ENCODE measurements at places on chromosomes 2 and 18.

DNA sequence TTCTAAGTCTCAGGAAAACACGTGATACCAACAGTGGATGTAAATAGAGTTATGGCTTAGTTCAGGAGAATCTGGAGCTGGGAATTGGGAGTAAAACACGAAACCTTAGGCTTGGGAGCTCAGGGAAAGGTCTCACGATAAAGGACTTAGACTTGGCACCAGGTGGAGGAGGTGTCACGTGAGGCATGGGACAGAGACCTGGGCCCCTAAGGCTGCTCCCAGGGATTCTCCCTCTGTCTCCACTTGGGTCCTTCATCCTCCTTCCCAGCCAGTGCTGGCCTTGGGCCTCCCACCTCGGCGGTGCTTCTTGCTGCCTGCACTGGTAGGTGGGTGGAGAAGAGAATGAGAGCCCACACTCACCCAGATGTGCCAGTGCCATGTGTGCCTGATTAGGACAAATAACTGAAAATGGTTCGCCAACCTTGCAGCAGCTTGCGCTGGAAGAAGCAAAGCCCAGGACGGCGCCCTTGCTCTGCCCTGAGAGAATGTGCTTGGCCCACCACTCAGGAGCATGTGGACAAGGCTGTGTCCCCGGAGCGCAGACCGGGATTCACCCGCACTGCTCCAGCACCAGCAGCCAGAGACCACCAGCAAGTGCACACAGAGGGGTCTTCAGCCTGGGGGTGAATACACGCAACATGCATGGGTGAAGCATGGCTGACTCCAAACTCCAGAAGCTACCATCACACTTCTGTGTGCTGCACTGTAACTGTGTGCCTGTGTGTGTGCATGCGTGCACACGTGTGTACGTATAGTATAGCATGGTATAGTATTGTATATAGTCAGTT, 48.1 kb downstream of the PSMG2 start:
- DNase-seq, result no peak

GRCh38 chr2:203914546-203915182, 21.9 kb upstream of the ICOS start:
- no peak for DNase-seq

DNA sequence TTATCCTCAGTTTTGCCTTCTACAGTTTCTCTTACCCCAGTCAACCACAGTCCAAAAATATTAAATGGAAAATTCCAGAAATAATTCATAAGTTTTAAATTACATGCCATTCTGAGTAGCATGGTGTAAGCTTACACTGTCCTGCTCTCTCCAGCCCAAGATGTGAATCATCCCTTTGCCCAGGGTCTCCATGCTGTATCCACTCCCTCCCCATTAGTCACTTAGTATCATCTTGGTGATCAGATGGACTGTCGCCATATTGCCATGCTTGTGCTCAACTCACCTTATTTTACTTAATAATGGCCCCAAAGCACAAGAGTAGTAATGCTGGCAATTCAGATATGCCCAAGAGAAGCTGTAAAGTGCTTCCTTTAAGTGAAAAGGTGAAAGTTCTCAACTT, 18.5 kb upstream of the CCNT2 start:
- no peak for DNase-seq

DNA sequence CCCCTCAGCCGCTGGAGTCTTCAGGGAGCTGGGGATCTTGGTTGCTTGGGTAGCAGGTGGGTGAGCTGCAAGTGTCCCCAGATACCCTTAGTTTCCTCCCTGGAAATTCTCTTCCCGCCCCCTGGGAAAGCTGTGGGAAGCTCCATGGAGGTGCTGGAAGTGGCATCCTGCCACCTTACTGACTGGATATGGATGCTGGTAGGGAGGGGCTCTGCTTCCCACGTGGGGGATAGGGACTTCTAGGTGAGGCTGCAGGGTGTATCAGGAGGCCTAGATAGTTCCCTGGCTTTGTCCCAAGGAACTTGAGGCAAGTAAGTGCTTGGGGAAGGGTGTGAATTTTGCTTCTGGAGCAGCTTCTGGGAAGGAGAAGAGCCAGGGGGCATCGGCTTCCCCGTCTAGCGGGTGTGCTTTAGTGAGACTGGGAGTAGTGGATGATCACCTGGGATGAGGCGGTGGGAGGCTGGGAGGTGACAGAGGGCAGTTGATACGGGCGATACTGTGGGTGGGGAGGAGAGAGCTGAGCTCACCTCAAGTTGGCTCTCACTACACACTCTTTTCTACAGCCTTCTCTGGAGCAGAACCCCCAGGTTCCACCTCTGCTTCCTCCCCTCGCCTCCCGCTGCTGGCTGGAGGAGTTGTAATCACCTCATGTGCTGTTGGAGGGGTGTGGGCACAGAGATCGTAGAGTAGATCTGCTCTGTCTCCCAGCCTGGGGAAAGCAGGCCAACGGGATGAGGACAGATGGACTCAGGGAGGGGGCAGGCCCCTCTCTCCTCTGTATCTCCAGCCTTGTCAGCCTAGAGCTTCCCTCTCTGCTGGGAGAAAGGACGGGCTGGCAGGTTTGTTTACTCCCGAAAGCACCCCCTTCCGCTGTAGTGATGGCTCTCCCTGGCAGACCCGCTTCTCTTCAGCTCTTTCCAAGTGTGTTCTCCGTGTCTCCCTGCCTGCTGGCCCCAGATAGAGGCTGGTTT, 19.8 kb downstream of the TET3 start:
- DNase-seq, result no peak

DNA sequence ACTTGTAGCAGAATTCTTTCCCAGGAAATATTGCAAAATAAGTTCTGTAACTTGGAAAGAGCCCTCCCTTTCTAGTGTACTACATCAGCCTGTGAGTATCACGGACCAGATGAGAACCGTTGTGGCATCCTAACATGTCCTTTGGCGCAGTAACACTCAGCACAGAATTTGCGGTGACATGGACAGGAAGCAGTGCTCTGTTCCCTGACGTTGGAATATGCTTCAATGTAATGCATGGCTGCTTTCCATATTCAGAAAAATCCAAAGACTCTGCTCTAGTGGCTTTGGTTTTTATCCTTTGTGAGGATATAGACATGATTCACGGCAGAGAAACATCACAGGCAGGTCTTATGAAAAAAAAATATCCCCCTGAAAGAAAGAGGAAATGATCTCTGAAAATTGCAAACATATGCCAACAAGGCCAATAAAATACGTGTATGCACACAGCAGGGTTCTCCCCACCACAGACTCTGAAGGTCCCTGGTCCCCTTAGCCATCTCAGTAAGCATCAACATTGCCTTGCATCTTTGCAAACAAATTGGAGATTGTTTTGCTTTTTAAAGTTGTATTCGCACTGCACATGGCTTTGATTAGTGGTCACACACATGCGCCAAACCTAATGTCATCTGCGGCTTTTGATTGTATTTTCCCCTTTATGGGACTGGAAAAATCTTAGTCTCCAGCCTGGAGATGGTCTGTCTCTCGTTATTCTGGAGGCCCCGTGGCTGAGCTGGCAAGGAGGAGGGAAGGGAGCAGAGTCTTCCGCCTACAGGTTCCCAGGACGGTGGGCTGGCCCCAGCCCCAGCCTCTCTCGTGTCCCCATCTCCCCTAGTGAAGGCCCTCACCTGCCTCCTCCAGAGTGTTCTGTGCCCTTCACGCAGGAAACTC, 122.9 kb downstream of the COPS8 start:
- no peak for DNase-seq

GRCh38 chr18:36392164-36392978, 94.9 kb downstream of the FHOD3 start:
- no peak for DNase-seq

GRCh38 chr2:26645762-26646161, 4.6 kb upstream of the CIB4 start:
- DNase-seq, result no peak
